Activated naive CD4-positive, alpha-beta T cell treated with anti-CD3 and anti-CD28 coated beads, Interleukin-2, amount 10 ng/mL, durations not matched to agents 7 days and 5 days (primary cell): ENCODE measurements at places on chromosomes 5 and 9.

GRCh38 chr5:115377468-115378217, 81.2 kb upstream of the CCDC112 start:
- DNase-seq: no peak
- H3K4me3 ChIP-seq: no peak overlapping the region
- peaks cover 12% of the 10 kb centered on the region for H3K4me1 ChIP-seq
- no peak overlapping the region for H3K27ac ChIP-seq
- H3K36me3 ChIP-seq: no peaks in the 10 kb centered on the region
- no peaks in the 10 kb centered on the region for H3K27me3 ChIP-seq

DNA sequence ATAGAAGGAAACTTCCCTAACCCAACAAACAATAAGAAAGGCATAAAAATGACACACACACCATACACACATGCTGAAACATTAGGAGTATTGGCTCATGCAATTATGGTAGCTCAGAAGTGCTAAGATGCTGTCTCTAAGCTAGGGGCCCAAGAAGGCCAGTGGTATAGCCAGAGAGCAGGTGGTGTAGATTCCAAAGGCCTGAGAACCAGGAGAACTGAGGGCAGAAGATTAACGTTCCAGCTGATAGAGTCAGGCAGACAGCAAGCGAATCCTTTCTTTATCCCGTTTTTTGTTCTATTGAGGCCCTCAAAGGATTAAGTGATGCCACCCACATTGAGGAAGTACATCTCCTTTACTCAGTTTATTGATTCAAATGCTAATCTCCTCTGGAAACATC, 262.9 kb downstream of the EPB41L4A start:
- H3K27me3 ChIP-seq: peaks cover 23% of the 10 kb centered on the region
- H3K4me1 ChIP-seq: peaks cover 6% of the 10 kb centered on the region
- DNase-seq: no peak
- H3K27ac ChIP-seq: no peak overlapping the region
- H3K36me3 ChIP-seq: no peaks in the 10 kb centered on the region

DNA sequence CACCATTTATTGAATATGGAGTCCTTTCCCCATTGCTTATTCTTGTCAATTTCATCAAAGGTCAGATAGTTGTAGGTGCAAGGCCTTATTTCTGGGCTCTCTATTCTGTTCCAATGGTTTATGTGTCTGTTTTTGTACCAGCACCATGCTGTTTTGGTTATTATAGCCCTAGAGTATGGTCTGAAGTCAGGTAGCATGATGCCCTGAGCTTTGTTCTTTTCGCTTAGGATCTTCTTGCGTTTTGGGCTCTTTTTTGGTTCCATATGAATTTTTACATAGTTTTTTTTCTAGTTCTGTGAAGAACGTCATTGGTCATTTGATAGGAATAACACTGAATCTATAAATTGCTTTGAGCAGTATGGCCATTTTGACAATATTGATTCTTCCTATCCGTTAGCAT, 40.2 kb upstream of the IFNE start:
- H3K27ac ChIP-seq: no peak overlapping the region
- no peak for DNase-seq
- H3K36me3 ChIP-seq: no peaks in the 10 kb centered on the region
- no peaks in the 10 kb centered on the region for H3K4me1 ChIP-seq
- no peak overlapping the region for H3K4me3 ChIP-seq

DNA sequence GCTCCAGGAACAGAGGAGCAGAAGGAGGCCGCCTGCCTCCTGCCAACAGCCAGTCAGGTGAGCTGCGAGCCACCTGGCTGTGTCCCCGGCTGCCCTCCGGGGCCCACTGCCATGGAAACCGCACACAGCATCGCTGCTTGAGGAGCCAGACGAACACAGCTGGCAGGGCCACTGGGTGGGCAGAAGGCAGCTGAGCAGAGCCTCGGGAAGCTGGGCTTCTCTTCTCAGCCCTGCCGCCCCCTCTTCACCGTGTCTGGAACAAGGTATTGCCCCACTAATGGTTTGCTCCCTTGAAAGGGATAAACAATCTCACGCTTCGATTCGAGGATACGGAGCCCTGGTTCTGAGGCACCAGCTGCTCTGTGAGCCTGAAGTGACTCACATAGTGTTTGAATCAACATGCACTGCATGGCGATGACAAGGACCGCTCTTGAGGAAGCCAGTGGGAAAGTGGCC, 63.7 kb upstream of the RUFY1 start:
- H3K4me3 ChIP-seq: no peak overlapping the region
- H3K27ac ChIP-seq: no peak overlapping the region
- no peak for DNase-seq
- peaks cover 8% of the 10 kb centered on the region for H3K27me3 ChIP-seq
- H3K36me3 ChIP-seq: no peaks in the 10 kb centered on the region
- H3K4me1 ChIP-seq: no peaks in the 10 kb centered on the region

GRCh38 chr9:86788456-86788855, 158.8 kb downstream of the GAS1 start:
- H3K4me3 ChIP-seq: no peak overlapping the region
- no peaks in the 10 kb centered on the region for H3K27me3 ChIP-seq
- H3K36me3 ChIP-seq: no peaks in the 10 kb centered on the region
- no peak for DNase-seq

- H3K27me3 ChIP-seq: no peaks in the 10 kb centered on the region
- H3K27ac ChIP-seq: no peak overlapping the region
- no peak for DNase-seq
- H3K4me3 ChIP-seq: no peak overlapping the region
Observed at GRCh38 chr9:98738741-98739140, 30.0 kb upstream of the GABBR2 start.

- H3K27ac ChIP-seq: peak overlapping the region; percentile 88
- DNase-seq: peak; percentile 66
- peak overlapping the region; percentile 54 for H3K4me3 ChIP-seq
- H3K4me1 ChIP-seq: peaks cover 91% of the 10 kb centered on the region
- H3K36me3 ChIP-seq: peaks cover 4% of the 10 kb centered on the region
Observed at GRCh38 chr9:89743216-89743572, 138.4 kb downstream of the GADD45G start.

- no peak for DNase-seq
- peaks cover 27% of the 10 kb centered on the region for H3K36me3 ChIP-seq
- H3K4me1 ChIP-seq: no peaks in the 10 kb centered on the region
- no peak overlapping the region for H3K4me3 ChIP-seq
- no peak overlapping the region for H3K27ac ChIP-seq
Observed at GRCh38 chr5:80798633-80799032, 143.8 kb upstream of the DHFR start.
